ENCODE measurements at places on chromosomes 16 and 17. TPM values are rescaled to one million over a fixed set of nuclear protein-coding genes. Genes with fewer than 3 reads are reported as not detected.

- peaks cover 32% of the 10 kb centered on the region for H3K4me1 ChIP-seq
- peaks cover 40% of the 10 kb centered on the region for H3K36me3 ChIP-seq
Observed at GRCh38 chr17:82445542-82445941, 5.0 kb downstream of the CYBC1 start.

DNA sequence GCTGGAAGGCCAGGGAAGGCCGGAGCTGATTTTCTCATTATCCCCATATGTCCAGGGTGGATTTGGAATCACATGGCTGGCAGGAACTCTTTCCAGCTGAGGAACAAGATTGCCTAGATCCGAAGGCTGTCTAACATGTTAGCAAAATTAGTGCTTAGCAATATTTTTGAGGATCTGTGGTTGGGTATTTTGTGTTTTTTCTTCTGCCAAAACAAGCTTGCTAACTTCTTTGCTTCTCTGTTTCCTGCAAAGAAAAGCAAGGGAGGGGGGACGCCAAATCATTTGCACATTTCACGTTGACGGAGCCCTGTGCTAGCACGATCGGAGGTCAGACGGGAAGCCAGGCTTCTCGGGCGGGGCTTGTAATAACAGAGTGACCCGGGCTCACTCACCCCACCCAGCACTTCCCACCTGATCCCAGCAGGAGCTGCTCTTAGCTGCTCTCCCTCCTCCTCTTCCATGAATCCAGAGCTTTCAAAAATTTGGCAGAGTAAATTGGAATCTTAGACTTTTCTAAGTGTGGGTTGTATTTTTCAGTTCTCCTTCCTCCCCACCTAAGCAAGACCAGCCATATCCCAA lies 33.3 kb upstream of the FOXF1 start:
- no peak overlapping the region for H3K4me3 ChIP-seq
- H3K27ac ChIP-seq: no peak overlapping the region
- no peaks in the 10 kb centered on the region for H3K27me3 ChIP-seq
- no peaks in the 10 kb centered on the region for H3K4me1 ChIP-seq
- no peaks in the 10 kb centered on the region for H3K36me3 ChIP-seq

- peaks cover 10% of the 10 kb centered on the region for H3K36me3 ChIP-seq
- H3K27ac ChIP-seq: no peak overlapping the region
- peaks cover 12% of the 10 kb centered on the region for H3K4me1 ChIP-seq
- no peaks in the 10 kb centered on the region for H3K27me3 ChIP-seq
Observed at GRCh38 chr17:44439168-44439567, 49.7 kb upstream of the ITGA2B start.

DNA sequence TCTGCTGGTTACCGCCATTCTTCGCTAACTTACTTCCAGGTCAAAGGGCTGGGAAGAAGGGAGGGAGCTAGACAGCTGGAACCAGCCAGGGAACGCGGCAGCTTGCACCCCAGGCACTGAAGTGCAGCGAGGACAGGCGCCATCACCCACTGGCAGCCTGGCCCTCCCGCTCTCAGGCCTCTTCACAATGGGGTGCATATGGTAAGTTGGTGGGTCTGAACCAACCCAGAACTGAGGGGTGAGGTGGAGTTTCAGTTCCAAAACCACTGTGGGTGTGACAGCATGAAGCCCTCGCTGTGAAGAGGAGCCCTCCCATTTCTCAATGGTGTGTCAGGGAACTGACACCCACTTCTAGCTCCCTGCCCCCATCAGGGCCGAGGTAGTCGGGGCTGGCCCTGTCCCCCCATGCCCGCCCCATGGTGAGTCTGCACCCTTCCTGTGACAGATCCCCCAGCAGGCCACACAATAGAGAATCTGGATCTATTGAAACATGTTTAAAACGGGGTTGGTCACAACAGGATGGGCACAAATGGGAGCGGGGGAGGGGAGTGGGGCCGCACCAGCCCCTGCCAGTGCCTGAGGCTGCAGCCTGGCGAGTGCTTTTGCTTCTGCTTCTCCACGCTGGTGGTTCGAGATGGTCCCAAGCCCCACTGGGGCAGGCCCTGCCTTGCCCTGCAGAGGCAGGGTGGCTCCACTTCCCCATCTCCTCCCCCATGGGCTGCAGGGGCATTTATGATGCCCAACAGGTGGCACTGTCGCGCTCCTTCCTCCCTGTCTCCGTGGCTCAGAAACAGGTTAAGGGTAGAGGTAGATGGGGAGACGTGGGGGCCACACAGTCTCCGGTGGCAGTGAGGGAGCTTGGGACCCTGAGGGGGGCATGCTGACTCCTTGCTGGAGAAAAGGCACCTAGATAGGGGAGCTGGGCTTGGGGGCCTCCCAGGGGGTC lies 2.3 kb downstream of the LIMD2 start:
- H3K36me3 ChIP-seq: peaks cover 26% of the 10 kb centered on the region
- peak; percentile 87 for DNase-seq
- peaks cover 62% of the 10 kb centered on the region for H3K4me1 ChIP-seq

- H3K4me1 ChIP-seq: no peaks in the 10 kb centered on the region
- H3K27ac ChIP-seq: no peak overlapping the region
- no peak overlapping the region for H3K4me3 ChIP-seq
- no peaks in the 10 kb centered on the region for H3K36me3 ChIP-seq
- no peaks in the 10 kb centered on the region for H3K27me3 ChIP-seq
Observed at GRCh38 chr16:87310610-87311009, 6.6 kb downstream of the C16orf95 start.

DNA sequence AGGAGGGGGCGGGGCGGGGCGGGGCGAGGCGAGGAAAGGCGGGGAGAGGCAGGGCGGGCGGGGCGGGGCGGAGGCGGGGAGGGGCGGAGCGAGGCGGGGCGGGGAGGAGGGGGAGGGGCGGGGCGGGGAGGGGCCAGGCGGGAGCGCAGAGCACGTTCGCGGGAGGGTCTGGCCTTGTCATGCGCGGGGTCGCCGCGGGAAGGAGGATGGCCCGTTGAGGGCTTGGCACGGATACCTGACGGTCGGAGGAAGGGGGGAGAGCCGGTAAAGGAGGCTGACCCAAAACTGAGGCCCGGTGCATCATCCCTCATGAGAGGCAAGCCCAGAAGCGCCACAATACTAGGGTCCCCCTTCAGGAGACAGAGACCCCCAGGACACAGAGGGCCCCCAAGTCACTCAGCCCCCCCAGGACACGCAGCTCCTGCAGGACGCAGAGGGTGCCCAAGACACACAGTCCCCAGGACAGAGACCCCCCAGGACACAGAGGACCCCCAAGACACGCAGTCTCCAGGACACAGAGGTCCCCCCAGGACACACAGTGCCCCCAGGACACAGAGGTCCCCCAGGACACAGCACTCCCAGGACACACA lies 593 bp upstream of the WDR45B start:
- H3K4me3 ChIP-seq: no peak overlapping the region
- peaks cover 8% of the 10 kb centered on the region for H3K36me3 ChIP-seq
- H3K27ac ChIP-seq: peak overlapping the region; percentile 7
- peaks cover 30% of the 10 kb centered on the region for H3K4me1 ChIP-seq

GRCh38 chr16:19746561-19746960 lies 28.5 kb downstream of the IQCK start:
- H3K4me3 ChIP-seq: no peak overlapping the region
- no peaks in the 10 kb centered on the region for H3K27me3 ChIP-seq
- no peak for DNase-seq

Gene SPNS2
- 0.11 TPM for total RNA-seq

Gene ZG16B
- not detected for total RNA-seq

Gene FZD2
- not detected for total RNA-seq

Gene OR1A1
- total RNA-seq: not detected

Gene TEKT1
- total RNA-seq: not detected

Data from CD4-positive, alpha-beta memory T cell (primary cell).